Upper lobe of left lung (tissue), 6 donors: ENCODE measurements at places on chromosomes 1 and 21.

DNA sequence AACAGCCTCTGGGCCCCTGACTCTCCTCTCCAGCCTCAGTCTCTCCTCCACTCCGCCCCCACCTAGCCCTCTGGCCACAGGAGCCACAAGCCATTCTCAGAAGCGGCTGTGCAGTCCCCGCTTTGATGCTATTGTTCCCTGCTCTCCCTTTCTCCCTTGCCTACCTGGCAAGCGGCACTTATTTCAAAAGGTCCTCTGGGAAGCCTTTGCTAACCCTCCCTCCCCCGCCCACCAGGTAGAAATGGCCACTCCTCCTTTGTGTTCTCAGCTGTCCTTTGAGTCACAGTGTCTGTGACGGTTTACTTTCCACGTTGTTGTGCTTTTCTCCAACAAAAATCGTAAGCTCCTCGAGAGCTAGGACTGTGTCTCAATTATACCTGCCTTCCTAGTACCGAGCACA is 338.4 kb upstream of the PROX1 start:
- DNase-seq, result no peak
- H3K36me3 ChIP-seq, result no peaks in the 10 kb centered on the region
- H3K4me1 ChIP-seq, result no peaks in the 10 kb centered on the region
- H3K27ac ChIP-seq, result no peak overlapping the region
- H3K27me3 ChIP-seq, result no peaks in the 10 kb centered on the region
- no peak overlapping the region for H3K4me3 ChIP-seq

DNA sequence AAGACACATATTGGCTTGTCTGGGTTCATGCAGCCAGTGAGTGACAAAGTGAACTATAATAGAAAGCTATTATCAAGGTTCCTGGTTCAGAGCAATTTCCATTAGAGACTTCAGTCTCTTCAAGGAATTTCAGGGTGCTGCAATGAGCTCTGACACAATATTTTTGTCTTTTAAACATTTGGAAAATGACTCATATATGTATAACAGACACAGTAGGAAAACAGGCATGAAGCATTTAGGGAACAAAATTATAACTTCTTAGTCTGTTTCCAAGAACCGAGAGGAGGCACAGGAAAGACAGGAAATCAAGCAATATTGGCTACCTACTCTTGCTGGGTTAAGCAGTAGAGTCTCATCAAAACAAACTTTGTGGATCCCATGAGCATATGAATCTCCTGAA is 170.4 kb downstream of the PTPRC start:
- H3K27me3 ChIP-seq, result no peaks in the 10 kb centered on the region
- H3K4me1 ChIP-seq, result no peaks in the 10 kb centered on the region
- H3K36me3 ChIP-seq, result no peaks in the 10 kb centered on the region
- no peak overlapping the region for H3K27ac ChIP-seq
- no peak for DNase-seq
- H3K4me3 ChIP-seq, result no peak overlapping the region

GRCh38 chr1:214857716-214858115 is 224.8 kb upstream of the KCNK2 start:
- no peaks in the 10 kb centered on the region for H3K36me3 ChIP-seq
- no peaks in the 10 kb centered on the region for H3K27me3 ChIP-seq
- DNase-seq, result no peak
- H3K4me1 ChIP-seq, result no peaks in the 10 kb centered on the region
- no peak overlapping the region for H3K27ac ChIP-seq

GRCh38 chr1:163230827-163231226 is 28.1 kb upstream of the RGS5 start:
- no peak overlapping the region for H3K4me3 ChIP-seq
- H3K27me3 ChIP-seq, result no peaks in the 10 kb centered on the region
- no peak for DNase-seq
- H3K4me1 ChIP-seq, result no peaks in the 10 kb centered on the region

- no peaks in the 10 kb centered on the region for H3K4me1 ChIP-seq
- H3K27ac ChIP-seq, result no peak overlapping the region
- no peaks in the 10 kb centered on the region for H3K27me3 ChIP-seq
- no peak overlapping the region for H3K4me3 ChIP-seq
- H3K36me3 ChIP-seq, result no peaks in the 10 kb centered on the region
Observed at GRCh38 chr1:34696981-34697380, 57.9 kb upstream of the GJB5 start.
